ENCODE measurements at places on chromosomes 4 and X.
A peak's percentile ranks its signal among the peaks of the same experiment; 100 is the strongest.

- no peak for DNase-seq
These were observed 98.8 kb upstream of the STOX2 start for GRCh38 chr4:183806341-183806740.

DNA sequence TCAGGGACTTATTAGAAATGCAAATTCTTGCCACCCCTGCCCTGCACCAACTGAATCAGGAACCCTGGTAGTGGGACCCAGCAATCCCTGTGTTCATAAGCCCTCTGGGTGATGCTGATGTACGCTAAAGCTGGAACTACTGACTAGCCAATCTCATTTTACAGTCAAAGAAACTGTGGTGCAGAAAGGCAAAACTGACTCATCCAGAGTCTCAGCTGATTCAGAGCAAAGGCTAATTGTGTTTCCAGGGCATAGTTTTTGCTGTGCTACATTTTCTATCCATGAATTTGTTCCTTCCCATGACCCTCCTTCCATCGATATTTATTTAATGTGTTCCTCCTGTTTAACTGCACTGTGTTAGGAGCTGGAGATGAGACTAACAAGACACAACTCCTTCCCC lies 207.5 kb downstream of the REPS2 start:
- no peak for DNase-seq

DNA sequence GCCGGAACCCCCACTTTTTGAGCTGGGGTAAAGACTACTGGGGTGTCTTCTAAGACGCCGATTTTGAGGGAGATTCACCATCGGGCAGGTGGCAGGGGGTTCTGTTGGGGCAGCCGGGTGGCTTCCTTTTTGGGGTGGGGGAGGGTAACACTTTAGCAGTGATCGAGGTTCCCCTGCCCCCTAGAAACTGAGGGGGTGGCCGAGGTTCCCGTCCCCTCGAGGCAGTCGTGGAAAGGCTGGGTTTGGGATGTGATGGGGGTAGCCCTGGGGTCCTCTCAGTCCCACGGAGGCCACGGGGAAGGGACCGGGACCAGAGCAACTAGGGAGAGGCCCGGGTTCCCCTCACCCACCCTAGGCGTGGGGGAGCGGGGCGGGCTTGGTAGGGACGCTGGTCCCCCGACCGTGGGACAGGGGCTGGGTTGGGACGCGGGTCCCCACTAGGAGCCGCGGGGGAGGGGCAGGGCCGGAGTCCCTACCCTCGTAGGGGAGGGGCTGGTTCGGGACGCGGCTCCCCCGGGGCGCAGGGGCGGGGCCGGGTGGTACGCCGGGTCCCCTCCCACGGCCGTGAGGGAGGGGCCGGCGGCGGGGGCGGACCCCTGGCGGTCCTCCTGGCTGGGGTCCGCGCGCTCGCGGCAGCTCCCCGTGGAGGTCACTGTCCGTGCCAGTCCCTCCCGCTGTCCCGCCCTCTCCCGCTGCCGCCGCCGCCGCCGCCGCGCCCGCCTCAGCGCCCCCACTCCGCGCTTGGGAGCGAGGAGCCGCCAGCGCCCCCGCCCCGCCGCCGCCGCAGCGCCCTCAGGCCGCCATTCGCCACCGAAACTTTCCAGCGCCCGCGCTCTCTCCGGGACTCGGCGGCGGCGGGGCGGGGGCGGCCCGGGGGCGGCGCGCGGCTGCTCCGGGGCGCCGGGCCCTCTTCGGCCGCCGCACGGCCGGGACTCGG lies at the start of gene TBL1X:
TBL1X (plus strand) TSS at position 624 of the 937 bp plus-strand sequence. CDS start 188,529 bp downstream, outside the sequence.
- DNase-seq: peak; percentile 31

- DNase-seq: no peak
These were observed 162.0 kb upstream of the GATB start for GRCh38 chr4:151922811-151923210.

- DNase-seq: no peak
These were observed 251.4 kb upstream of the PUDP start for GRCh38 chrX:7399373-7399772.

GRCh38 chr4:168853770-168854169 lies 156.3 kb downstream of the CBR4 start:
- no peak for DNase-seq

- DNase-seq: peak; percentile 55
These were observed 93.9 kb downstream of the NXF2B start for GRCh38 chrX:102345916-102346315.

DNA sequence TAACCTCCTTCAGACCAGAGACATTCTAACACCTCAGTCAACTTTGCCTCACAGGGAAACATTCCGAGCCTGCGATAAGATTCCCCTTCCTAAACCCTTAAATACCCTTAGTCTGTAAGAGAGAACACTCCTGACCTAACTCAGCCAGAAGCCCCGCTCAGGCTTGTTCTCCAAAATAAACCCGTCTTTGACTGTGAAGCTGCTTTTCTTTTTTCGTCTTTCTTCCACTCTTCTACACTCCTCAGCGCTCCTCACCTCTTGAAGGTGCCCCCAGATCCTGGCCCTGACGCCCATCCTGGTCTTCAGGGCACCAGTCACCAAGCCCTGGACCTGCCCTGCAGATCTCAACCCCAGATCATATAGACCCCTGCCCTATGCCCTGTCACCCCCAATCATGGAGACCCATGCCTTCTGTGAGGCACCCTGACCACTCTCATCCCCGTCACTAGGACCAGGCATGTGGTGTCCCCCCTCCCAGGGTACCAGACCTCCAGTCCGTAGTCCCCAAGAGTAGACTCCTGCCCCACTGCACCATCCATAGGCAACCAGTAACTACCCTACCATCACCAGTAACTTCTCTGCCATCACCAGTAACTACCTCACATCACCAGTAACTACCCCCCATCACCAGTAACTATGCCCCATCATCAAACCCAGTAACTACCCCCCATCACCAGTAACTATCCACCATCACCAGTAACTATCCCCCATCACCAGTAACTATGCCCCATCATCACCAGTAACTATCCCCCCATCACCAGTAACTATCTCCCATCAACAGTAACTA lies 3.5 kb downstream of the ASMTL start:
- DNase-seq: no peak

DNA sequence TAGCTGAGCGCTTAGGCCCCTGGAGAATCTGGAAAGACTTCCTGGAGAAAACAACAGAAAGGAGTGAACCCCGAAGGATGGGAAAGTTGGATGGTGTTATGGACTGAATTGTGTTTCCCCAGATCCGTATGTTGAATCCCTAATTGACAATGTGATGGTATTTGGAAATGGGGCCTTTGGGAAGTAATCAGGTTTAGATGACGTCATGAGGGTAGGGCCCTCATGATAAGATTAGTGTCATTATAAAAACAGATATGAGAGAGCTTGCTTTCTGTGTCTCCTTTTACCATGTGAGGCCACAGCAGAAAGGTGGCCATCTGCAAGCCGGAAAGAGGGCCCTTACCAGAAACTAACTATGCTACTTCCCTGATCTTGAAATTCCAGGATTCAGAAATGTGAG lies 159.5 kb downstream of the QDPR start:
- no peak for DNase-seq

GRCh38 chr4:6742989-6743388 lies 27.0 kb downstream of the BLOC1S4 start:
- no peak for DNase-seq

DNA sequence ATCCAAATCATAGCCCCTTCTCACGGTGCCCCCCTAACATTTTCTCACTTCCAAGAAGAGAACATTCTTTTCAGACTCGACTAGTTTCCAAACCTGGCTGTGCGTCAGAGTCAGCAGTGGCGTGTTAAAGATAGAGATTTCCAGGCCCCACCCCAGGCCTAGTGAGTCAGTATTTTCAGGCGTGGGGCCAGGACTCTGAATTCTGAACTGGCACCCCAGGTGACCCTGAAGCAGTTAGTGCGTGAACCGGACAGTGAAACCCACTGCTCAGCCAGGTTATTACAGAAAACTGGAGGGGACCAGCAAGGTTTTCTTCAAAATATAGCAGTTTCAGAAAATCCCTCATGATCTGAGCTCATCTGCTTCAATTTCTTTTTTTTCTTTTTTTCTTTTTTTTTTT lies 35.0 kb upstream of the BCOR start:
- no peak for DNase-seq

- no peak for DNase-seq
These were observed 142.8 kb upstream of the PPP1R2C start for GRCh38 chrX:42920752-42921151.

- no peak for DNase-seq
These were observed 13.9 kb upstream of the DCK start for GRCh38 chr4:70979445-70980008.

- DNase-seq: no peak
These were observed 383.7 kb upstream of the FAM241A start for GRCh38 chr4:111761531-111761930.

- DNase-seq: peak; percentile 97
These were observed 5.9 kb upstream of the NAA15 start for GRCh38 chr4:139295206-139295941.

DNA sequence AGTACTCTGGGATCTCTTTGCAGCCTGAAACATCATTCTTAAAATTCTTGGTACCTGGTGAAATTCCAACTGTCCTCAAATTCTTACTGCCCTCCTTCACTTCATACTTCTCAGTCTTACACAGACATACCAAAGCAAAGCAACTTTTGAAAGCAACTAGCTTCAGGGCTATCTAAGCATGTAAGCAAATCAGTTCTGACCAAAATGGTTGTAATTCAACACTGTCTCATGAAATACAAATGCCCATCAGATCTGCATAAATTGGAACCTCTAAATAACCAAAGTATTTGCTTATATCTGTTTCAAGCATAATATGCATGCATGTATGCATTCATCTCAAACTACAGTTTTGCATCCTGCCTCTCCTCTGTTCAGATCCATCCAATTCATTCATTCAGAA lies 308.1 kb upstream of the PPARGC1A start:
- DNase-seq: no peak

DNA sequence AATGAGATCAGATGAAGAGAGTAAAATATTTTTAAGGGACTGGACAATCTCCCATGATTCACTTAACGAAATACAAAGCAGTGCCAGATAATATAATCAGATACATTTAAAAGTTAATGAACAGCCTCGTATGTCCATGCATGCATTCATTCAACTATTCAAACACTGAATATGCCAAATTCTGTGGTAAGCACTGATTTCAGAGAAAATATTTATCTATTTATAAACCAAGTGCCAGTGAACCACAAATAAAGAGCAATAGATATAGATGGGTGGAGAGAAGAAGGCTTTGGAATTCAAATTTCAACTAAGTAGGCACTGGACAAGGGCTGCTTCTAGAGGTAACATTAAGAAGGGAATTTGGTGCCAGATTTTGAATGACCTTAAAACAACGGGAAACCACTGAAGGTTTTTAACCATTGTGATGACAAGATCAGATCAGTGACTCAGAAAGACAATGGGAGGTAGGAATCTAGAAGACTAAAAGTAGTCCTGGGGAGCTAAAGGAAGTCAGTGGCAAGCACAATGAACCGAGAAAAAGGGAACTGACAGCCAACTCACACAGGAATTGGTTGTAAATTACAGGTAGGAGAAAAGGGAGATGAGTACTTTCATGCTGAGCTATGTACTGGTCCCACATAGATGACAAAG lies 14.2 kb downstream of the ELOVL6 start:
- DNase-seq: no peak

DNA sequence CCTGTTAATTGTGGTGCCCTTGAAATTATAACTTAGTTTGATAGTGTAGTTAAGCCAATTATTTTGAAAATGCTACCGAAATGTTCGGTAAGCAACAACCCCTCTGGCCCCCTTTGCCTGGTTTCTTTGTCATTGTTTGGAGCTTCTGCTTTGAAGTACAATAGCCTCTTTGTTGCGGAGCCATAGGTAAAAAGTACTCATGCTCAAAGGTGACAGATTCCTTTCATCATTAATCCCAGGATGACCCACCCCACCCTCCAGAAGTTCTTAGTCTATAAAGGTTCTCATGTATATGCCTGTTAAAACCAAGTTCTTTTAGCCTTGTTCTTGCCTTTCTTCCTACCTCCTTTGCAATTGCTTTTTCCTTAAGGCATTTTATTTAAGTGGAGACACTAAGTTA lies 42.4 kb upstream of the SMARCAD1 start:
- DNase-seq: no peak
